ENCODE measurements at places on chromosomes 11 and 22.
A peak's percentile ranks its signal among the peaks of the same experiment; 100 is the strongest.

GRCh38 chr11:63489879-63490278 is 1.1 kb downstream of the PLAAT5 start:
- no peak for DNase-seq

DNA sequence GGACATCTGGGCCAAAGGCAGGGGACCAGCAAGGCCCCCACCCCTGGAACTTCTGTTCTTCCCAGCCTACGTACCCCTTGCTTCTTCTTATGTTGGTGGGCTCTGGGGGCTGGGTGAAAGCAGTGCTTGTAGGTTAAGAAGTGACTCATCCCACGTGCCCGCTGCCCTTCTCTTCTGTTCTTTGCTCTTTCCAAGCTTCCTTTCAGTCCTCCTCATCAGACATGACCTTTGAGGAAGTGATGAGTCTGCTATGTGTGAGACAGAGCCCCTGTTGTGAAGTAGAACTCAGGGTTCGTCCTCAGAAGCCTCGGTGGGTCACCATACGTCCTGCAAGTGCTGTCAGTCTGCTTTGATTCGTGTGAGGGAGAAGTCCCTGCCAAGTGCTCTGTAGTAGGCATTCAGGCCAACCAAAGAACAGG is 12.7 kb downstream of the MED15 start:
- DNase-seq, result no peak

GRCh38 chr11:44219830-44220796 is 89.8 kb downstream of the ALX4 start:
- DNase-seq, result no peak

DNA sequence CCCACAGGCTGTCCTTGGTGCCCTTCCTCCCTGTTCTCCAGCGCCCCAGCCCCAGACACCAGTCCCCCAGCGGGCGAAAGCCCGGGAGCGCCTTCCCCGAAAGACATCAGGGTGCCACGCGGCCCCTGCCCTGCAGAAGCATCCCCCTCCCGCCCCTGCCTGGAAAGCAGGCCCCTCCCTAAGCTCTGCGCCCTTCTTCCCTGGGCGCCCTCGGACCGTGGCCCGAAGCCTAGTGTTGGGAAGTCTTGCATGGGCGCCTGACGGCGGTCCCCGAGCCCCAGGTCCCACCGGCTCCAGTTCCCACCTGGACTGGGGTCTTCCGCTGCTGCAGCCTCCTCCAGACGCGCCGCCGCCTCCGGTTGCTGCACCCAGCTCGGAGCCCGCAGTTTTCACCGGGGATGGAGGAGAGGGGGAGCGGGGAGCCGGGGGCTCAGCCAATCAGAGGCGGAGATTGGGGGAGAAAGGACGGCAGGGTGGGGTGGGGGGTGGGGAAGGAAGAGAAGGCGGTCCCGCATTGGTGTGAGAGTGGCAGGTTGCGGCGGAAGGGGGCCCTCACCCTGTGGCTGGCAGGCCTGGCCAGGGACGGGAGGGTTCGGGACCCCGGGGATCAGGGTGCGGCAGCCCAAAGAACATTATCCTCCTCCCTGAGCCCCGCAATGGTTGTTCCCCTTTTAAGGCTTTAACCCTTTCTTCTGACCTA is at the start of gene THY1:
THY1 (minus strand) TSS at position 364 of the 700 bp plus-strand sequence. CDS start 2,267 bp downstream, outside the sequence.
- DNase-seq, result peak; percentile 76

DNA sequence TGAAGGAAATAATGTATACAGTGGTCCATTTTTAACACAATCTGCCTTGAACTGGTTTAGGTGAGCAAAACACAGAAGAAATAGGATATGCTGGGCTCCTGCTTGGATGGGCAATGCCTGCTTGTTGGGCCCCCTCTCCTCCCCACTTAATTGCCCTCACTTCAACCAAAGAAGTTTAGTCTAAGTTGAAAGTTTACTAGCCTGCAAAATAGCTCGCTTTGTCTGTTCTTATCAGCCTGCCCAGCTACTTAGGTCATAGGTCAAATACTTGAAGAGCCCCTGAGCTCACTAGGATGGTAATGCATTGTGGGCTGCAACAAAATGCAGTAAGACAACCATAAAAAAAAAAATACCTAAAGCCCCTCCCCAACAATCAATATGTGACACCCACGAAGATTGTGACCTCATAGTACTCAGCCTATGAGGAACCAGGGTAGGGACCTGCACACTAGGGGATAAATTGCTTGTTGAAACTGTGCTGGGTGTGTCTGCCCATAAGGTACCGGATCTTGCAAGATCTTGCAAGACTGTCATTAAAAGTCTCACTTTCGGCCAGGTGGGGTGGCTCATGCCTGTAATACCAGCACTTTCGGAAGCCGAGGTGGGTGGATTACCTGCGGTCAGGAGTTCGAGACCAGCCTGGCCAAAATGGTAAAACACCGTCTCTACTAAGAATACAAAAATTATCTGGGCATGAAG is 10.9 kb downstream of the DRICH1 start:
- no peak for DNase-seq

GRCh38 chr11:64762277-64762673 is 2.5 kb upstream of the PYGM start:
- DNase-seq, result peak; percentile 4

DNA sequence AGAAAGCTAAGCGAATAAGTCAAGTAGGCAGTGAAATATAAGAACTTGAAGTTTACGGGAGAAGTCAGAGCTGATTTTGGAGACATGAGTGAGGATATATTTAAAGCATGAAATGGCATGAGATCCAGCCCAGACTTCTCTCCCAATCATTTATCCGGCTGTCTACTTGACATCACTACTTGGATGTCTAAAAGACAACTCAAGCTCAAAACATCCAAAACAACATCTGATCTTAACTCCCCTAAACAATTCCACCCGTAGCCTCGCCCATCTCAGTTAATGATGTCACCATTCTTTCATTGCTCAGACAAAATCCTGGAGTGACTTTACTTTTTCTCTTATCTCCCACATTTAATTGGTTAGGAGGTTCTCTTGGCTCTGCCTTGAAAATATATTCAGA is 44.5 kb downstream of the WEE1 start:
- no peak for DNase-seq

DNA sequence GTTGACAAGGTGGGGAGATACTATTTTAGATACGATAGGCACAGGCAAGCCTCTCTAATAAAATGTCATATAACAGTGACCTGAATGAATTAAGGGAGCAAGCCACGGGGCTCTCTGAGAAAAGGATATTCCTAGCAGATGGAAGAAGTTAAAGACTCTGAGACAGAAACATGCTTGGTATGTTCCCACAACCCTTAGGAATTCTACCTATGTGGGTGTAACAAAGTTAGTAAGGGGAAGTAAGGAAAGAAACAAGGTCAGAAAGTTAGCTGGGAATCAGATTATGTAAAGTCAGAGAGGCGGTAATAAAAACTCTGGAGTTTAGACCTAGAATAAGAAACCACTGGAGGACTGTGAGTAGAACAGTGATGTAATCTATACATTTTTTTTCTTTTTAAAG is 59.7 kb upstream of the GDPD4 start:
- peak; percentile 52 for DNase-seq

DNA sequence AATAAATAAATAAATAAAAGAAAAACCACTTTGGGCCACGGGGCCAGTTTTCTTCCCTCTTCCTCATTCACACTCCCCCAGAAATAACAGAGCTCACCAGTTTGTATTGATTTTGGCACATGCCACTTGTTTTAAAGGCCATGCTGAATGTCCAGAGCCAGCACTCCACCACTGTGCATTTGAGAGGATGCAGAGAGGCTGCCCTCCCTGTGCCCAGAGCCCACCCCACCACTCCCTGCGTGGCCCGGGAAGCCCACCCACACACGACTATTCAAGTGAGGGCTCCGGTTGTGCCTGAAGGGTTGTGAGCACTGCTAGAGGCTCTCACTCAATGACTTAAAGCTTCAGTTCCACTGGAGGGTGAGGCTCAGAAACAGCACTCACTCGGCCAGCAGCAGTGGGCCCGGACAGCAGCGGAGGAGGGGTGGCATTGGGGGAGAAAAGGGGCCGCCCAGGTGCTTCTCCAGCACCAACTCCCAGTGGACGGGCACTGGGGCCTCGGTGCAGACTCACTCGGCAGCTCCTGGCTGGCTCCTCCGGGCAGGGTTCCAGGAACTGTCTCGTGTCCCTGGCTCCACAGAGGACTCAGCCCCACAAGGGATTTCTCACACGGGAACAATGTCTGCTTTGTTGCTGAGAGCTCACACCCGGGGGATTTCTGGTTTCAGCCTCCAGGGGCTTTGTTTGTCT is 112.7 kb downstream of the SHANK2 start:
- peak; percentile 56 for DNase-seq

DNA sequence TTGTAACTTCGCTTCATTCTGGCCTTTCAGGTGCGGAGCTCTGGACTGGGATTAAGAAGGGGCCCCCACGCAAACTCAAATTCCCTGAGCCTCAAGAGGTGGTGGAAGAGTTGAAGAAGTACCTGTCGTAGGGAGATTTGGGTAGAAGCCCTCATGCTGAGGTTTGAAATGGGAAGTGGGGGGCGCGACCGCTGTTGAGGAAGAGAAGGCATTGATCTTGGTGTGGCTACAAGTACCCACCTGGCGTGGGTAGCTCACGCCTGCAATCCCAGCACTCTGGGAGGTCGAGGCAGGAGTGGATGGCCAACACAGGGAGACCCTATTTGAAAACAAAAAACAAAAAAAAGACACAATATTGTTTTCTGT is 779 bp downstream of the SELENOH start:
- DNase-seq, result no peak

GRCh38 chr11:47111318-47111804 is 65.3 kb downstream of the ARFGAP2 start:
- no peak for DNase-seq

DNA sequence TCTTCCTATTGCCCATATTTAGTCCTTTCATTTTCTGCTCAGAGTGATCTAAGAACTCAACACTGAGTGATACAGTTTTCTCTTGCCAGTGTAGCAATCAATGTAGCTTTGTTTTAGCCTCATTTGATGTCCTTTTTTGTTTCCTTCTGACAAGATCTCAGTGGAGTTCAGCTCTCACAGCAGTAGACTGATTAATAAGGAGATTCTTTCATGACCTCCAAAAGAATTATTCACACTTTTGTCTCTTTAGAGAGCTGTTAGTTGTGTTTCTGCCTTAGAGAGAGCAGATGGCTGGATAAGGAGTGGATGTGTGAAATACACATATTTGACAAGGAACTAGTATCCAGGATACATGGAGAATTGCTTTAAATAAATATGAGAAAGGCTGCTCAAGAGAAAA is 6.6 kb upstream of the TMEM225 start:
- DNase-seq, result no peak

DNA sequence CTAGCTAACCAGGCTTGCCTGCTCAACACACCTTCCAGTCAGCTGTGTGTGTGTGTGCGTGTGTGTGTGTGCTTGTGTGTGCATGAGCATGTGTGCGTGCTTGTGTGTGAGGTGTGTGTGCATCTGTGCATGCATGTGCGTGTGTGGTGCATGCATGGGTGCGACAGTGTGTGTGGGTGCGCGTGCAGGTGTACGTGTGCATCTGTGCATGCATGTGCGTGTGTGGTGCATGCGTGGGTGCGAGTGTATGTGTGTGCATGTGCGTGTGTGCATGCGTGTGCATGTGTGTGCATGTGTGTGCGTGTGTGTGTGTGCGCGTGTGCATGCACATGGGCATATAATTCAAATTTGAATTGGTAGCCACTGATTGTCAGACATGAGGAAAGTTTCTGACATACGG is 10.5 kb upstream of the TP53AIP1 start:
- no peak for DNase-seq

DNA sequence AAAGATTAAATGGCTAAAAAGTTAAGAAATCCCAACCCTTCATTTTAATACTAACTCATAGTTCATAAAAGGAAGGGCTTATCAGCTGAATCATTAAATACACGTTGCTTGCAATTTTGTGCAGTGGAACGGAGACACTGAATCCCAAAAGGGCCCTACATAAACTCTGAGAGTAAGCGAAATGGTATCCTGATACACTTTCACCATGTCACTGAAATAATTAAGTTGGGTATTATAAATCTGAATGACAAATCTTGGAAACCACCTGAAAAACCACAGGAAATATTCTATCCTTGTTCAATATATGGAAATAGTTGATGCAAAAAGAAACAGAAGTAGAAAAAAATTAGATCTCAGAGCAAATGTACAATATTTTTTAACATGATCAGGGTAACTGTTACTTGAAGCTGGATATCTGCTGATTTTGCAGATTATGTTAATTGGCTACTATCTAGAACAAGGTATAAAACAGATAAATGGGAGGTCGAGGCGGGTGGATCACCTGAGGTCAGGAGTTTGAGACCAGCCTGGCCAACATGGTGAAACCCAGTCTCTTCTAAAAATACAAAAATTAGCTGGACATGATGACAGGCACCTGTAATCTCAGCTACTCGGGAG is 55.1 kb downstream of the MAML2 start:
- DNase-seq, result no peak

- DNase-seq, result no peak
Observed at GRCh38 chr11:109971184-109971523, 122.0 kb upstream of the ZC3H12C start.

- DNase-seq, result no peak
Observed at GRCh38 chr22:30516273-30516672, 10.8 kb upstream of the SEC14L4 start.

GRCh38 chr11:40290171-40290631 is 1169.3 kb downstream of the LRRC4C start:
- DNase-seq, result no peak

DNA sequence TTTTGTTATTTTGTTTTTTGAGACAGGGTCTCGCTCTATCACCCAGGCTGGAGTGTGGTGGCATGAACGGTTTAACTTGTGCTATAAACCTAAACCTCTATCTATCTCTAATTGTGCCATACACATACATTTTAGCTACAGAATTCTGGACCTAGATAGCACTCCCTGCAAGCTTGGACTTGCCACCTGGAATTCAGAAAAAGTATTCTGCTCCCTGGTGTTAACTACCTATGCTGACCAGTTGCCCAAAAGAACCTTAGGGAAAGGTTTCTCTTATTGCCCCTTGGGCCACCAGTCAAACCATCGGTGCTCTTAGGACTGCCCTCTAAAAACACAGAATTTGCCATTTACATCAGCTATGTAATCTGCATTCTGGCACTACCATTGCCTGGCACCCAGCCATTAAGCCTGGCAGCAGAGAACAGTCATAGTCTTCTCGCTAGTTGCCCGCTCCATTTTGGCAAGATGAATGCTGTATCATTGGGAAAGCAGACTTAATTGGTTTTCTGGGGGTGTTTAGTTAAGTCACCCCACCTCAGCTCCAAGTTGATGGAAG is 55.3 kb downstream of the ETS1 start:
- DNase-seq, result no peak

DNA sequence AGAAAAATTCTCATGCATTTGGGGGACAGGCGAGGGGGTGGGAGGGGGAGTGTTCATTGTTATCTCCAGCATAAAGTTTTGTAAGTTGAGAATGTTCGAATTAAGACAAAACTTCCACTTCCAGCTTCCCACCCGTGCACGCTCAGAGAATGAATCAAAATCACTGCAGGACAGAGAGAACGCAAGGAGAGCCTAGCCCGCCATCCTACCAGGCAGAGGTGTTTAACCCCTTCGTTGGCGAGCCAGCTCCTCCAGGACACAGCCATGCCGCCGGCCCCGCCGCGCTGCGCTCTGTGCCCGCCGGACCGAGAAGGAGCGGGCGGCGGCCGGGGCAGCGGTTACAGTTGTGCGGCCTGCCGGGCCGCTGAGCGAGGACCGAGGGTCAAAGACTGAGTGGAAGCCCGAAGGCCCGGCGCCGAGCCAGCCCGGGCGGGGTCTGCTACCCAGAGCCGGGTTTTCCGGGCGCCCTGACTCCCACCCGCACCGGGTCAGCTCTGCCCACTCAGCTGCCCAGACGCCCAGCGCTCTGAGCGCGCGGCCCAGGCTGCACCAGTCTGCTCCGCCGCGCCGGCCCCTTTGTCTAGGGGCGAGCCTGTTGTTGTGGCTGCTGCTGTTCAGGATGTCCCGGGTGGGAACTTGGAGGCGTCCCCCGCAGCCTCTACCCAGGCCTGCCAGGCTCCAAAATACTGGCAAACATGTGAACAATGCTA is at the start of gene NOX4:
NOX4 (minus strand) TSS at position 395 of the 710 bp plus-strand sequence; CDS start at position 266, 129 bp downstream.
- peak; percentile 53 for DNase-seq
